Kidney (tissue), 22 donors: ENCODE measurements at places on chromosomes 3 and 15. TPM values are rescaled to one million over a fixed set of nuclear protein-coding genes. Genes with fewer than 3 reads are reported as not detected.

Gene DHFR2
- total RNA-seq = 9.9 TPM

Gene EOGT
- 28.1 TPM for total RNA-seq

Gene LEKR1
- total RNA-seq = 1.6 TPM

Gene TM6SF1
- 10.4 TPM for total RNA-seq

Gene IL5RA
- 1.1 TPM for total RNA-seq

Gene LYSMD2
- 11.7 TPM for total RNA-seq

DNA sequence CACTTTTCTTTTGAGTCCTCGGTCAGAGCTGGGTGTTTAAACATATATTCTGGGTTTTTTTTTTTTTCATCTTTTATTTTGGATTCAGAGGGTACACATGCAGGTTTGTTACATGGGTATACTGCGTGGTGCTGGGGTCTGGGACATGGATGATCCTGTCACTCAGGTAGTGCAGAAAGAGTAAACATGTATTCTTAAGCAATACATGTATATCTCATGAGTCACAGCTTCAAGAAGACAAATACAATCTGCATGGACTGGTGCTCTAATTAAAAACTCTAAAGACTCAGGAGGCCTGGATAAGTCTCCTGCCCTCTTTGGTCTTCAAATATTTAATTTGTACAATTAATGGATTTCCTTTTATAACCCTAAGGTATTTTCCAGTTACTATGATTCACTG is 50.6 kb upstream of the PHLDB2 start:
- H3K4me1 ChIP-seq = no peaks in the 10 kb centered on the region
- peak overlapping the region; percentile 12 for H3K27ac ChIP-seq
- H3K27me3 ChIP-seq = no peaks in the 10 kb centered on the region
- H3K36me3 ChIP-seq = no peaks in the 10 kb centered on the region

GRCh38 chr3:111603679-111604078 is 8.5 kb upstream of the ZBED2 start:
- H3K36me3 ChIP-seq = no peaks in the 10 kb centered on the region
- no peaks in the 10 kb centered on the region for H3K4me1 ChIP-seq
- H3K4me3 ChIP-seq = no peak overlapping the region
- H3K27me3 ChIP-seq = no peaks in the 10 kb centered on the region
- DNase-seq = no peak

GRCh38 chr15:70151462-70151861 is 53.7 kb upstream of the TLE3 start:
- no peak overlapping the region for H3K27ac ChIP-seq
- no peak overlapping the region for H3K4me3 ChIP-seq
- H3K27me3 ChIP-seq = no peaks in the 10 kb centered on the region
- no peaks in the 10 kb centered on the region for H3K36me3 ChIP-seq

DNA sequence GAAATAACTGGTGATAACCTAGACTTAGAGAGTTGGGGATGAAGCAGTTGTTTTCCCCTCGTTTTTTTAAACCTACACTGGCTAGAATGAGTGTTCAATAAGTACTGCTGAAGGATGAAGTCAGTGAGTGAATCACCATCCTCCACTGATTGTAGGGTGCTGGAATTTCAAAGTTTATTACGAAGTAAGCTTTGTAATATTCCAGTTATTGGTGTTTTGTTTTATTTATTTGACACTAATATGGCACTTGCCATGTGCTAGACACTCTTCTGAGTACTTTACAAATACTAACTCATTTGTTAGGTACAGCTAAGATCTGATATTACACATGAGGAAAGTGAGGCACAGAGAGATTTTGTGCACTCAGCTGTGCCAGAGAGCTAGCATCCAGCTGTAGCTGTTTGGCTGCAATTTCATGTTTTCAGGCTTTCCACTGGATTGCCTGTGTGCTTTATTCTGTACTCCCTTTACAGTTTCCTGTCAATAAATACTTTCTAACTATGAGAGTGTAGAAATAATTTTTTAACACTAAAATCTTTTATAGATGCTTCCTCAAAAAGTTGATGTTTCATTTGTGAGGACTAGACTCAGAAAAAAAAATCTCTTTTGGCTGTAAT is 5.8 kb downstream of the MAP2K5 start:
- H3K4me1 ChIP-seq = peaks cover 5% of the 10 kb centered on the region
- H3K27ac ChIP-seq = no peak overlapping the region
- peaks cover 3% of the 10 kb centered on the region for H3K36me3 ChIP-seq
- no peaks in the 10 kb centered on the region for H3K27me3 ChIP-seq
- DNase-seq = no peak
- no peak overlapping the region for H3K4me3 ChIP-seq

DNA sequence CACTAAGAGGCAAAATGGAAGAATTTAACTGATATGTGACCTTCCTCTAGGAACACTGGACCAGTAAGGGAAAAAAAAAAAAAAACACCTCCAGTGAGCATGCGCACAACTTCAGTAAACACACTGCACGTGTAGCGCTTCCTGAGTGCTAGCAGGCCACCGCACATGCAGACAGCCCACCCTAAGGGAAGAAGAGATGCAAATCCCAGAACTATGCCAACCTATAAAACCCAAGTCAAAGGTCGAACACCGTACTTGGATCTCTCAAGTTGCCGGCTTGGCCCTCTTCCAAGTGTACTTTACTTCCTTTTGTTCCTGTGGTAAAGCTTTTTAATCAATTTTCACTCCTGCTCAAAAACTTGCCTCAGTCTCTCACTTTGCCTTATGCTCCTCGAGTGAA is 64.5 kb upstream of the CADPS start:
- H3K4me3 ChIP-seq = no peak overlapping the region
- H3K27ac ChIP-seq = no peak overlapping the region
- H3K27me3 ChIP-seq = no peaks in the 10 kb centered on the region
- H3K36me3 ChIP-seq = no peaks in the 10 kb centered on the region
- no peak for DNase-seq

DNA sequence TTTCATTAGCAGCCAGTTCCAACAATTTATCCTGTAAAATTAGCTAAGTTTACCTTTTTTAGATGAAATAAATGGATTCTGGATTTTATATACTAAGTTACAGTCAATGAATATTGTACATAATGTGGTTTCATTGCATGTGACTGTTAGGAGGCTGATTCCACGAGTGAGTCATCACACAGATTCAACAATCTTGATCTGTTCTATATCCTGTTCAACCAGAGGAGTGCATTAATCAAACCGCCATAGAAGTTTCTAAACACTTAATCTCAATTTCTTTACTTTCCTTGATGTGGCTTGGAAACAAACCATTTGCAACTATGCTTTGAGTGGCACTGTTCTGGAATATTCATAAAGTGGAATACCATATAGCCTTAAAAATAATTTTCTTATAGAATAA is 15.3 kb downstream of the DNAJC13 start:
- no peaks in the 10 kb centered on the region for H3K27me3 ChIP-seq
- H3K4me3 ChIP-seq = no peak overlapping the region
- no peak overlapping the region for H3K27ac ChIP-seq
- DNase-seq = no peak

DNA sequence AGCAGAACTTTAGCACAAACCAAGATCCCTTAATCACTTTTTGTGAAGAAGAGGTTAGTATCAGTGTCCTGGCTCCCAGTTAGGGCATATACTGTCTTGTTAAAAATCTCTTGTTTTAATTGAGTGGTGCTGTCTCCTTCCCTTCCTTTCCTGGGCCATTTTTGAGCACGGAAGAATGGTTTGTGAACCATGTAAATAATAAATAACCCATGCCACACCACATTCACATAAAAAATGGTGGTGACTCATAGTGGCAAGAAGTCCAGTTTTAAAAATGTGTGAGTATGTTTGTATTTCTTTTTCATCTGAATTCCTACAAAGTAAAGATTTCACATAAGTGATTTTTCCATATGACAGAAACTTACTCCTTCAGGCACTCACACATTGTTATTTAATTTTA is 59.1 kb upstream of the SPRED1 start:
- no peaks in the 10 kb centered on the region for H3K27me3 ChIP-seq
- no peak overlapping the region for H3K4me3 ChIP-seq
- no peak overlapping the region for H3K27ac ChIP-seq
- no peak for DNase-seq
- no peaks in the 10 kb centered on the region for H3K36me3 ChIP-seq
- no peaks in the 10 kb centered on the region for H3K4me1 ChIP-seq

GRCh38 chr3:12658593-12659058 is 5.3 kb downstream of the RAF1 start:
- no peaks in the 10 kb centered on the region for H3K36me3 ChIP-seq
- no peaks in the 10 kb centered on the region for H3K27me3 ChIP-seq
- H3K4me1 ChIP-seq = no peaks in the 10 kb centered on the region
- no peak overlapping the region for H3K27ac ChIP-seq
- no peak overlapping the region for H3K4me3 ChIP-seq

GRCh38 chr15:62889734-62890505 is 152.6 kb upstream of the TPM1 start:
- H3K27me3 ChIP-seq = no peaks in the 10 kb centered on the region
- peaks cover 4% of the 10 kb centered on the region for H3K4me1 ChIP-seq
- no peak for DNase-seq
- H3K4me3 ChIP-seq = no peak overlapping the region
- H3K36me3 ChIP-seq = no peaks in the 10 kb centered on the region

- peaks cover 2% of the 10 kb centered on the region for H3K4me1 ChIP-seq
- no peak for DNase-seq
- no peak overlapping the region for H3K4me3 ChIP-seq
- no peak overlapping the region for H3K27ac ChIP-seq
Measured at GRCh38 chr3:4687167-4687566, 194.0 kb downstream of the ITPR1 start.

DNA sequence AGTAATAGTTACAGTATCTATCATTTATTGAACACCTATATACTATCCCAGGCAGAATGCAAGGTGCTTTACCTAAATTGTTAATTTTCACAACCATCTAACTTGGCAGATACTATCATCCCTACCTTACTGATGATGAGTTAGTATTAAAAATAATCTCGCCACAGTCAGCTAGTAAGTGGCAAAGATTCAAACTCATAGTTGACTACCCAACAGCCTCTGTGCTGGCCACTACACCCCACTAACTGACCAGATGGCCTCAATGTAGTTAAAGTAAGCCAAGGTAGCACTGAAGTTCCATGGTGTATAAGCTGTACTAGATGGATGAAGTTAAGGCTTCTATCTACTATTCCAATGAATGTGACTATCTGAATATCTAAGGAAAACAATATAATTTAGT is 44.8 kb downstream of the PEAK1 start:
- no peak for DNase-seq
- no peak overlapping the region for H3K27ac ChIP-seq
- no peaks in the 10 kb centered on the region for H3K27me3 ChIP-seq
- no peaks in the 10 kb centered on the region for H3K36me3 ChIP-seq

DNA sequence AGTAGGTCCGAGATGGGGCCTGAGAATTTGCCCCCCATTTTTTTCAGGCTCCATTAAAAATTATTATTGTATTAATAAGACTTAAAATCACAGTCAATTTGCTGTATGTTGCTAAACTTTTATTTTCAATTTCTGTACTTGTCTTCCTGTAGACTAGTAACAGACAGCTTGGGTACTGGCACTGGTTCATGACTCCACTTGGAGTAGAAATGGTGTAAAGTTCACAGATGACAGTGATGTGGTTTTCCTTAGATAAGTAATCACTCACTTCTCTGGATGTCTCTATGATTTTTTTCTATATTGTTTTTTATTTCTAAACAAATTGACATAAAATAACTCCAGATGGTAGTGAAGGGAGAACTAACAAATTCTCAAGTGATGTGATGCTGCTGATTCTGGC is 15.6 kb upstream of the ZNF80 start:
- no peak overlapping the region for H3K27ac ChIP-seq
- H3K4me3 ChIP-seq = no peak overlapping the region
- no peaks in the 10 kb centered on the region for H3K36me3 ChIP-seq
- H3K27me3 ChIP-seq = no peaks in the 10 kb centered on the region
- no peaks in the 10 kb centered on the region for H3K4me1 ChIP-seq

DNA sequence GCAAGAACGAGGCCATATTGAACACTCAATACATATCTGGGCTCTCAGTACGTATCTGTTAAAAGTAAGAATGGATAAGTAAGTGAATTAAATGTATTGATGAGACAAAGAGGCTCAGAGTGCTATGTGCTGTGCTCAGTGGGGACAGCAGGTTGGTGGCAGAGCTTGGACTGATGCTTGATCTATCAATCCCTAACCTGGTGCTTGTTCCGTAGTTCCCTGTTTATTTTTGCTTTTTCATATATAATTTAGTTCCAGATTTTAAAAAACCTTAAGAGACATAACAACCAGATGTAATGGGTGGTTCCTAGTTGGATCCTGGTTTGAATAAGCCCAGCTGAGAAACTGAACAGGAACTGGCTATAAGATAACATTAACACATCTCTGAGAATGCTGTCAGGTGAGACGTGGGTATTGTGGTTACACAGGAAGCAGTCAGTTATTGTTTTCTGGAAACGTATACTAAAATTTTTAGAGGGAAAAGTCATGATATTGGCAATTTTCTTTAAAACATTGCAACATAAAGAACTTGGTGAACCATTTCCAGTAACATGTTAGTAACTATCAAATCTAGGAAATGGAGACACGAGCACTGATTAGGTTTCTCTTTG is 120.5 kb downstream of the FOXB1 start:
- no peaks in the 10 kb centered on the region for H3K27me3 ChIP-seq
- H3K27ac ChIP-seq = no peak overlapping the region
- no peak overlapping the region for H3K4me3 ChIP-seq
- no peaks in the 10 kb centered on the region for H3K4me1 ChIP-seq
- DNase-seq = no peak

- H3K4me3 ChIP-seq = no peak overlapping the region
- H3K4me1 ChIP-seq = peaks cover 26% of the 10 kb centered on the region
- H3K27ac ChIP-seq = no peak overlapping the region
- DNase-seq = no peak
Measured at GRCh38 chr3:24387000-24387399, 107.7 kb downstream of the THRB start.

- no peak for DNase-seq
- no peaks in the 10 kb centered on the region for H3K27me3 ChIP-seq
- H3K27ac ChIP-seq = no peak overlapping the region
- no peaks in the 10 kb centered on the region for H3K36me3 ChIP-seq
- peaks cover 5% of the 10 kb centered on the region for H3K4me1 ChIP-seq
- H3K4me3 ChIP-seq = no peak overlapping the region
Measured at GRCh38 chr3:36302158-36302509, 78.2 kb upstream of the STAC start.

GRCh38 chr3:8875836-8876235 is 87.4 kb downstream of the RAD18 start:
- H3K27ac ChIP-seq = no peak overlapping the region
- no peaks in the 10 kb centered on the region for H3K27me3 ChIP-seq
- no peak overlapping the region for H3K4me3 ChIP-seq
- no peak for DNase-seq

DNA sequence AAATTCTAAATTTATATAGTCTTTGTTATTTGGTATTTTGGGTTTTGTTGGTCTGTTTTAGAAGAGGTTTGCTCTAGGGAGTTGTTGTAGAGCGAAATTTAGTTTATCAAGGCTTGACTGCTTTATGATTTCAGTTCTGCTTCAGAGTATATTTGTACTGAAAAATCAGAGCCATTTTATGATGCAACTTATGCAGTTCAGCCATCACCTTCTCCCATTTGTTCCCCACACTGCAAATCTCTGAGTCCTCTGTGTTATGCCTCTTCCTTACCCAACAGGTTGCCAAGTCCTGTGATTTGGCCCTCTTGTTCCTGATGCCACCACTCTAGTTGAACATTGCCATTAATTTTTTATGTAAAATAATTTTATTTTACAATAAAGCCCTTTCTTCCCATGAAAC is 140.4 kb downstream of the ZNF609 start:
- no peaks in the 10 kb centered on the region for H3K36me3 ChIP-seq
- H3K4me3 ChIP-seq = no peak overlapping the region
- peaks cover 10% of the 10 kb centered on the region for H3K4me1 ChIP-seq
- no peak for DNase-seq
- no peaks in the 10 kb centered on the region for H3K27me3 ChIP-seq

GRCh38 chr15:91192285-91192684 is 92.2 kb downstream of the SV2B start:
- no peaks in the 10 kb centered on the region for H3K27me3 ChIP-seq
- DNase-seq = no peak
- H3K27ac ChIP-seq = no peak overlapping the region
- no peak overlapping the region for H3K4me3 ChIP-seq
- H3K36me3 ChIP-seq = no peaks in the 10 kb centered on the region
